ENCODE measurements at places on chromosomes 5 and 9.

DNA sequence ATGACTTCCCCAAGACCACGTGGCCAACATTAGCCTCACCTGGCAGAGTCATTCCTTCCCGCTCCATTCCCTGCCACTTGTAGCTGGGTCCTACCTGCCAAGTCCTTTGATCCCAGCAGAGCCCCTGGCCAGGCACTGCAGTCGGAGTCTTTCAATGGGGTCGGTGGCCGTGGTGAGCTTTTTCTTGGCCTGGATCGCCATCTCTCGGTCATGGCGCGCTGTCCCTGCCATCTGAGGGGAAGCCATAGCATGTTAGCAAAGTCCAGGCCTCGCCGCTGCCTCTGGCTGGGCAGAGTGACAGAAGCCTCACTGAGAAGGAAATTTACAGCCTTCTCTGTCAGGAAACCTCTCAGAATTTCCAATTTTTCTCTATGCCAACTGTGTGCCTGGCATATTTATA lies 17.5 kb downstream of the CAPSL start:
- DNase-seq: no peak

DNA sequence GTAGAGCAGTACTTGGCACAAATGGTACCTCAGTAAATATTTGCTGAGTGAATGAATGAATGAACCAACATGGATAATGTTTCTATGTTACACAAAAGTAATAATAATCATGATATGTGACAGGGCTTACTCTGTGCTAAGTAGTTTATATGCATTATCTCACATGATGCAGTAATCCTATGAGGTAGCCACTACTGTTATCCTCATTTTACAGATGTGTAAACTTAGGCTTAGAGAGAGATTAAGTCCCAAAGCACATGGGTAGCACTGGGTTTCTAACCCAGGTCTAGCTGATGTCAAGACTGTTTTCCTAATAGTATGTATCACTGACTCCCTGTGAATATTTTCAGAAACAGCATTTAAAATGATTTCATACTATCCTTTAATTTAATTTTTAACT lies 44.1 kb upstream of the VDAC1 start:
- DNase-seq: no peak

GRCh38 chr5:114308017-114308416 lies 53.9 kb upstream of the KCNN2 start:
- no peak for DNase-seq

DNA sequence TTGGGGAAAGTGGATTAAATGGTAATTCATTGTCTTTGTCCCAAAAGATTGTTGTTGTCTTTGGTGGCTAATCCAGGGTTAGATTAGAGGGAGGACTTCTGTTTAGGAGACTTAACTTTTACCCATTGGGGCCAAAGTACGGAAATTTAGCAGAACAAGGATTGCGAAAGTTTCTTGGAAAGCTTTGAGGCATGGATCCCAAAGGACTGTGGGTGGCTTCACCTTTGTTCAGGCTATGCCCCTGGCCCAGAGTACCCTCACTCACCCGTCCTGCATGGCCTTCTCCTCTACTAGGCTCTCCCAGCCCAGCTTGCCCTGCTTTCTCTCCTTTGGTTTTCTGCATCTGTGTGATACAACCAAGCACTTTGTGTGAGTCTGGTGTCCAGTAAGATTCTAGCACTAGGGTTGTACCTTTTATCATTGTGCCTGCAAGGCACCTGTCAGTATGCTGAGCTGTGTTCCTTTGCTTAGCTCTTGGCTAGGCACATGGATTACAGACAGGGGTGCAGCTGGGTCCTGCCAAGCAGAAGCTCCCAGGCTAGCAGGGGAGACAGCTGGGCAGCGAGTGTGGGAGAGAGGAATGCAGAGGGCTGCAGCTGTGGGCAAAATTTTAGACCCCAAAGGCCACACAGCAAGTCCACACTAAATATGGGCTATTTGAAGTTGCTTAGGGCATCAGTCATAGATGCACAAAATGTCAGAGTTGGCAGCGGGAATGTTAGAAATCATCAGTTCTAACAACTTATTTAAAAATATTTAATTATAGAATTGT lies 3.2 kb downstream of the PPARGC1B start:
- DNase-seq: no peak

- DNase-seq: no peak
Observed at GRCh38 chr5:142735323-142736246, 34.6 kb upstream of the ARHGAP26 start.

DNA sequence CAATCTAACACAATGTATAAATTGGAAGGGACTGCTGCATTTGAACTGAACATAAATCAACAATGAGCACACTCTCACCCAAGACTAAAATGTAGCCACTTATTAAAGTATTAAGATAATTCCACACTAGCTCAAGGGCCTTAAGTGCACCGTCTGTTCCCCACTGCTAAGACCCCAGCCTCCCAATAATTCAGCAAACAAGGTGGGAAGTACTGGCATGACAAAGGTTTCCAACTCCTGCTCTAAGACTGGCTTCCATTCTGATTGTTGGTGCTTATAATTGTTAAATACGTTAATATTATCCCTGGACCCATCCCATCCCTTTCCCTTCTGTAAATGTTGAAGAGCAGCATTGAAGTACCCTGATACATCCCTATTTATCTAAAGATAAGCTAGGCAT lies 636.7 kb downstream of the NR2F1-AS1 start:
- no peak for DNase-seq

DNA sequence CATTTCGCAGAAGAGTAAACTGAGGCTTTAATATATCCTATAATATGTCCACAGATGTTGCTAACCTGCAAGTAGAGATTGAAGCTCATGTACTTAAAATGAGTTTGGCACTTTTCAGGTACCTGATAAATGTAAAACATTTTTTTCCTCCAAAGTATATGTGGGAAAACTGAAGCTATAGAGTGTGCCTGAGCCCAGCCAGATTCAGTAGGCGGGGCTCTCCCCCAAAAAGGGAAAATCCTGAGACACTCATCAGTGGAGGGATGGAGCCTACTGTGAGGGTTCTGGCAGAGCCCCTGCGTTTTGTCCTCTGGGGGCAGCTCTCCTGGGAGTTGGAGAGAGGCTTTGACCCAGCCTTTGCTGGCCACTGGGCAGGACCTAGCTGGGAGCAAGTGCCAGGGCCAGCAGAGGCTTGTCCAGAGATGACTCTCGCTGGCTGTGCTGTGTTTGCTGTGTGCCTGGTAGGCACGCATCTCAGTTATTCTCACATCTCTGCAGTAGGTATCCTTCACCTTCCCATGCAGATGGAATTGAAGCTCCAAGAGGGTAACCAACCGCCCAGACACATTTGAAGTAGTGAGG lies 81.1 kb upstream of the SPRY4 start:
- DNase-seq: no peak

Data from stimulated activated CD8-positive, alpha-beta memory T cell treated with anti-CD3 and anti-CD28 coated beads, Interleukin-7, amount 100 ng/mL, for 4 hours (primary cell).